Prostate gland (tissue), 2 donors: ENCODE measurements at places on chromosomes 7 and 10. TPM values are rescaled to one million over a fixed set of nuclear protein-coding genes. Genes with fewer than 3 reads are reported as not detected.

Gene C10orf53
- total RNA-seq, result 1.5 TPM

Gene ZNF107
- total RNA-seq, result 9.7 TPM

Gene PDK4
- 65.5 TPM for total RNA-seq

Gene ZNF800
- total RNA-seq, result 29.8 TPM

Gene HOXA13
- total RNA-seq, result 19.1 TPM

Gene ARF5
- total RNA-seq, result 218 TPM

Gene OR2A42
- total RNA-seq, result not detected

DNA sequence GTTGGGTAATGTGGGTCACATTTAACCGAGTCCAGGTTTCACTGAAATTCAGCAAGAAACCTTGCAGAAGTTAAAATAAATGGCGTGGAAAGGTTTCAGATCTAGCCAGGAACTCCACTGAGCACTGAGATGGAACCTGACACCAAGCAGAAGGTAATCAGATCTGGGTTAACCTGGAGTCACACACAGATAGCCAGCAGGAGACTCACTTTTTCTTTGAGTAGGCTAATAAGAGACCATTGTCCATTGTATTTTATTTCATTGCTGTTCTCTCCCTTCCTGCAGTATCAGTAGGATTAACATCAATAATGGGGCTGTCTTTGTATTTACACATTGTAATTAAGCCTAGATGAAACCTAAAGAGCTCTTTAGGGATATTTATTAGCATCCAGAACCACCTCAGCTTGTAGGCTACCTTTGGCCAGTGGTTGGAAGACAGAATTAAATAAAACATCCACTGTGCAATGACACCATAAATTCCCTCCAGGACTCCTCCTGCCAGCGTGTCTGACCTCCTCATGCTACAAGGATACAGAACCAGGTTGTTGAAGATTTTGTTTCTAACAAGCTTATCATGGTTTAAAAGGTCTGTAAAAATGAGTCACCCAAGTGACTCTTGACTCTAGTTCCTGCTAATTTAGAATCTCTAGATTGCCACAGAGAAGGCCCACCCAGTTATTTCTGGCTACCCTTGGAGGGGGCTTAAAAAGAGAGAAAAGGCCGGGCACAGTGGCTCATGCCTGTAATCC lies 151.1 kb downstream of the SORCS1 start:
- DNase-seq, result no peak

GRCh38 chr10:80579849-80580637 lies 42.3 kb downstream of the SH2D4B start:
- DNase-seq, result no peak

DNA sequence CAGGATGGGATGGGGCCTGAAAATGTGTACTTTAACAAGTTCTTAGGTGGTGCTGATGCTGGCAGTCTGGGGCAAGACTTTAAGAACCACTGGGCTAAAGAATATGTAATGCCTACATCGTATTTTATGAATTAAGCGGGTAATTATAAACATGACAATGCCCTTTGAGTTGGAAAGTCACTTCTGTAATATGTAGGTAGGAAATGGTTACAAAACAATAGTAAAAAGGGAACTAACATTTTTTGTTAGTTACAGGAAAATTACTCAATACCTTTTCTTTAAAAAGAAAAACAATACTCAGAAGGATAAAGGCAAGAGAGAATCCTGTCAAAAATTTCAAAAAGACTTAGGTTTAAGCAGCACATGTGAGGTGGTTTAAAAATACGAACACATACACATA lies 48.3 kb upstream of the STEAP4 start:
- DNase-seq, result no peak

- DNase-seq, result no peak
These were observed 50.5 kb upstream of the TCF7L2 start for GRCh38 chr10:112899391-112900065.

DNA sequence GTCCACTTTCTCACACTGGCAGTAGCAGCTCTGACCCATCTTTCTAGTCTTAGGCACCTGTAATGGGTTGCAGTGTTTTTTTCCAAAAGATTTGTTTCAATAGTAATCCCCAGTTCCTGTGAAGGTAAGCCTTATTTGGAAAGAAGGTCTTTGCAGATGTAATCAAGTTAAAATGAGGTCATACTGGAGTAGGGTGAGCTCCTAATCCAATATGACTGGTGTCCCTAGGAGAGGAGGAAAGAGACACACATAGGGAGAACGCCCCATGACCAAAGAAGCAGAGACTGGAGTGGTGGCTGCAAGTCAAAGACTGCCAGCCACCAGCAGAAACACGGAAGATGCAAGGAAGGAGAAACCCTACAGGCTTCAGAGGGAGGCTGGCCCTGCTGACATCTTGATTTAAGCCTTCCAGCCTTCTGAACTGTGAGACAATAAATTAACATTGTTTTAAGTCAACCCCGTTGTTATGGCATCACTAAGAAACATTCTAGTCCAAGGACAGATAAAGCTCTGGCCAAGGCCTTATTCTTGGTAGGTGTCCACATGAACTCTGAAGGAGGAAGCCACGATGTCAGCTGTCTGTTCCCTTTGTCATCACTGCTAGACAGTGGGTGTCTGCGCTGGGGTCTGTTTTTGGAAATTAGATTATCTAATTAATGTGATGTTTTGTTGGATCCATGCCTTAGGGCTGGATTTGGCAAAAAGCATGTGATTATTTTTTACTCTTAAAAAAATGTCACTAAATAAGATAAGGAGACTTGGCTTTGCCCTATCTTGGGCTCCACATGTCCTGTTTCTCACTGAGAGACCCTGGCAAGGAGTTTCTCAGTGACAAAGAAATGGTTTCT lies 214.9 kb downstream of the KCNMA1 start:
- no peak for DNase-seq

GRCh38 chr10:75935650-75936400 lies 504.4 kb downstream of the LRMDA start:
- no peak for DNase-seq

DNA sequence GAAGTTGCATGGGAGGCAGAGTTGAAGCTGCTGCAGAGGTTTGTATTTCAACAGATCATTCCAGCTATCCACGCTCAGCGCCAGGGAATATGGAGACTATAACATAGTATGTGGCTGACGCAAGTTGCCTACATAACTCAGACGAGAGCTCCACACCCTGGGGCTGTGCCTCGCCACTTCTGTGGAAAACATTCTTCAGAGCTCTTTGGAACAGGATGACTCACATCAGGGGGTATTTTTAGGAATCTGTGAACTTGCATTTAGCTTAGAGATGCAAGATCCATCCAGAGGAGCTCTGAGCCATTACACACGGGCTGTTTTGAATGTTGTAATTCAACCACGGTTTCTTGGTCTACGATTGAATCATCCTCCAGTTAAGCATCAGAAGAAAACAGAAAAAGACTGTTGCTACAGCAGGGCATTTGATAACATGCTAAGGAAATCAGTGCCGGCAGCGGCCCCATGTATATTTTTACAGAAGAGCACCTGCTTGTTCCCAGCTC lies 481.5 kb upstream of the AKR1E2 start:
- no peak for DNase-seq

GRCh38 chr10:58175990-58176900 lies 91.4 kb downstream of the IPMK start:
- DNase-seq, result no peak

GRCh38 chr7:30320392-30320791 lies 36.0 kb downstream of the ZNRF2 start:
- DNase-seq, result no peak

GRCh38 chr10:44143556-44143955 lies 241.3 kb downstream of the CXCL12 start:
- no peak for DNase-seq

- DNase-seq, result no peak
These were observed 287.6 kb downstream of the ADARB2 start for GRCh38 chr10:1449572-1450205.

GRCh38 chr7:24956021-24956420 lies 24.0 kb downstream of the OSBPL3 start:
- no peak for DNase-seq

- DNase-seq, result no peak
These were observed 47.5 kb downstream of the CHST15 start for GRCh38 chr10:124045801-124046355.

- no peak for DNase-seq
These were observed 7.1 kb downstream of the FAM171A1 start for GRCh38 chr10:15364001-15364400.

GRCh38 chr10:8129438-8129837 lies 75.0 kb downstream of the GATA3 start:
- DNase-seq, result no peak

- DNase-seq, result no peak
These were observed 7.4 kb downstream of the CRHR2 start for GRCh38 chr7:30674876-30675275.

GRCh38 chr7:100803398-100804161 lies 23.7 kb downstream of the EPHB4 start:
- DNase-seq, result peak; percentile 93

GRCh38 chr10:63206997-63207811 lies 74.1 kb downstream of the NRBF2 start:
- DNase-seq, result peak; percentile 35

GRCh38 chr7:155454183-155455112 lies 3.5 kb upstream of the EN2 start:
- DNase-seq, result no peak

- DNase-seq, result no peak
These were observed 203.6 kb upstream of the NPSR1 start for GRCh38 chr7:34454381-34454780.

- DNase-seq, result no peak
These were observed 208.0 kb upstream of the PPP2R2D start for GRCh38 chr10:131692686-131693334.

- DNase-seq, result no peak
These were observed 7.9 kb downstream of the OSBPL3 start for GRCh38 chr7:24972166-24972477.

- DNase-seq, result no peak
These were observed 46.1 kb downstream of the AP3M1 start for GRCh38 chr10:74104480-74104879.

DNA sequence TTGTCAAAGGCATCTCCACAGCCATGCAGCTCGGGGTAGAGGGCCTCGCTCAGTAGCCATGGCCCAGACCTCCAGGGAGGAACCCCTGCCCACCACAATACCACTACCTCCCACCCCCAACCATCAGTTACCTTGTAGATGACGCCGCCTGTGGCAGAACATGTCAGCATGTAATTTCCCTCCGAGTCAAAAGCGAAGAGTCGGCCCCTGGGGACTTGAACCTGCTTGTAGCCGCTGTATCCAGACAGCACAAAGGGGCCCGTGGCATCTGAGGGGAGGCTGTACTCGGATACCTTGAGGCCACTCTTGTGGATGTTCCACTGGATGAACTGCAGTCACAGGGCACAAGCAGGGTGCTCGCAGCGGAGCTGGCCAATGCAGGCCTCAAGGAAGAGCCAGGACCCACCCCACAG lies 16.3 kb upstream of the CYREN start:
- no peak for DNase-seq

DNA sequence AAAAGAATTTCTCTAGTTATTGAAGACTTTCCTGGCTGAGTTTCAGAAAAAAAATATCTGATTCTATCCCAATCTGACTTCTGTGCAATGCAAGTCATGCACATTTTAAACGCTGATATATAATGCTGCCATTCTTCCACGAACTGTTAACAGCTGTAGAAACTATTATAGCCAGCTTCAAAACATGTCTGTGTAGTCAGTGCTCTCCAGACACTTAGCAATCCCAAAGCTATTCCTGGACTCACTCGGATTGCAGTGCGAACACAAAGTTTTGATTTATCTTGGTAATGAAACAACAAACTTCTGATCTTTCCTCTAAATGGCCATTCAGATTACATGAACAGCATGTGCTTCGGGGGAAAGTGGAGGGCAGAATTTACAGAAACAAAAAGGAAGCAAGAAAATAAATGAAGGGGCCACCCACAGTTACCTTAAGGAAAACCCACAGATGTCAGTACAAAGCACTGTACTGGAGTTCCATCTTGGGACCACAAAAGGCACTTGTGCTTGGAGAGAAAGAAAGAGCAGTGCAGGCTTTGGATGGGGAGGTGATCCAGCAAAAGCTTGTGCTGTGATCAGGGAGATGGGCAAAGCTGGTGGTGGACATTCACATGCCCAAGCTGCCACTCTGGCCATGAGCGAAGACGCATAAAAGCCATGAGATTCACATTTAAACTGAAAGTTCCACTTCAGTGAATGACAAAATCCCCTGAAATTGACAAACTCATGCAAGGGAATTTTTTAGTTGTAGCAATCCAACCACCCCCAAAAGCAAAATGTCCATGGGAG lies 32.1 kb upstream of the ADO start:
- no peak for DNase-seq

DNA sequence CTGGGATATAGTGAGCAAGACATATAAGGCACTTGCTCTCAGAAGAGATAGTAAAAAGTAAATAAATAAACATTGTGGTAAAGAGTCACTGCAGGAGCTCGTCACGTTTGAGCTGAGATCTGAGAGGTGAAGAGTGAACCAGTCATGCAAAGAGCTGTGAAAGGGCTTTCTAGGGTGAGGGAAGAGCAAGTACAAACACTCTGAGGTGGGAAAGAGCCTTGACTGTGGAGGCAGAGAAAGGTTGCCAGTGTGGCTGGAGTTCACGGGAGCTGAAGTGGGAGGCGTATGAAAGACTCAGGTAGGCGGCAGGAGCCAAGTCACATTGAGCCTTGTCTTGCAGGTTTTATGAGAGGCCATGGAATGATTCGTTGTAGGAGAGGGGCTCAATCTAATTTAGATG lies 141.0 kb downstream of the C1GALT1 start:
- DNase-seq, result no peak

- DNase-seq, result no peak
These were observed 97.6 kb downstream of the TCERG1L start for GRCh38 chr10:131213741-131214505.
